Hair follicular keratinocyte (primary cell): ENCODE measurements at places on chromosomes 5 and 9. TPM values are rescaled to one million over a fixed set of nuclear protein-coding genes. Genes with fewer than 3 reads are reported as not detected.

SPATA9 gene
- not detected in 2 replicates for total RNA-seq

PCDHGA12 gene
- total RNA-seq, result 1.6 and 4.0 TPM in 2 replicates

SLC6A7 gene
- total RNA-seq, result not detected in 2 replicates

SLC2A6 gene
- 21.6 and 30.5 TPM in 2 replicates for total RNA-seq

MCCC2 gene
- total RNA-seq, result 39.3 and 39.6 TPM in 2 replicates

PTGDS gene
- not detected in 2 replicates for total RNA-seq

OR1N2 gene
- total RNA-seq, result not detected in 2 replicates

CBY3 gene
- total RNA-seq, result not detected in 2 replicates

F2RL2 gene
- 0.27 TPM in 1 of 2 replicates, not detected in the other for total RNA-seq

CDHR2 gene
- not detected in 2 replicates for total RNA-seq

CRAT gene
- total RNA-seq, result 14.1 and 32.8 TPM in 2 replicates

SLC25A2 gene
- total RNA-seq, result not detected in 2 replicates

FRMD3 gene
- total RNA-seq, result under 0.01 and 0.23 TPM in 2 replicates

NIPSNAP3A gene
- total RNA-seq, result 29.8 and 46.9 TPM in 2 replicates

SOHLH1 gene
- total RNA-seq, result not detected in 2 replicates

STKLD1 gene
- 0.19 TPM in 1 of 2 replicates, not detected in the other for total RNA-seq

GPR21 gene
- total RNA-seq, result 0.08 and 0.47 TPM in 2 replicates

GDNF gene
- 0.04 TPM in 1 of 2 replicates, not detected in the other for total RNA-seq

SPAG8 gene
- 0.04 TPM in 1 of 2 replicates, not detected in the other for total RNA-seq

BHMT2 gene
- total RNA-seq, result not detected in 2 replicates

SLC9A3 gene
- total RNA-seq, result 1.2 and 2.2 TPM in 2 replicates

ADAMTS6 gene
- 22.0 and 24.4 TPM in 2 replicates for total RNA-seq

ZBTB26 gene
- 0.47 and 1.2 TPM in 2 replicates for total RNA-seq

TRIM7 gene
- total RNA-seq, result 56.8 and 64.7 TPM in 2 replicates

OR2V1 gene
- total RNA-seq, result not detected in 2 replicates

LPAR1 gene
- 21.4 and 29.0 TPM in 2 replicates for total RNA-seq

CRB2 gene
- total RNA-seq, result not detected in 2 replicates
